ENCODE measurements at places on chromosomes 2 and 18. TPM values are rescaled to one million over a fixed set of nuclear protein-coding genes. Genes with fewer than 3 reads are reported as not detected.

DNA sequence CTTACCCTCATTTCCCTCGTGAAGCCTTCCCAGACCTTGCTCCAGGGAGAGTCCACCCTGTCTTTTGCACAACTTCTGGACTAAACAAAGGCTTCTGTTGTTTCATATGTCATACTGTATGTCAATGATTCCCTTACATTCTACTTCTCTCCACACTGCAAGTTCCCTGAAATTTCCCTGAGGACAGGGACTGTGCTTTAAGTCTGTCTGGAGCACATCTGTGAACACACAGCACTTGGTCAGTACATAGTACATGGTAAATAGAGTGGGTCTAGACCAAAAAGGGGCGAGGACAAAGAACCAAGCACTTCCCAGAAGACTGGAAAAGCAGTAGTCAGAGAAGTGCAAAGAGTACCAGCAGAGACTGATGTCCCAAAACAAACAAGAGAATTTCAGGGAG is 23.7 kb upstream of the IMPA2 start:
- no peak for DNase-seq

DNA sequence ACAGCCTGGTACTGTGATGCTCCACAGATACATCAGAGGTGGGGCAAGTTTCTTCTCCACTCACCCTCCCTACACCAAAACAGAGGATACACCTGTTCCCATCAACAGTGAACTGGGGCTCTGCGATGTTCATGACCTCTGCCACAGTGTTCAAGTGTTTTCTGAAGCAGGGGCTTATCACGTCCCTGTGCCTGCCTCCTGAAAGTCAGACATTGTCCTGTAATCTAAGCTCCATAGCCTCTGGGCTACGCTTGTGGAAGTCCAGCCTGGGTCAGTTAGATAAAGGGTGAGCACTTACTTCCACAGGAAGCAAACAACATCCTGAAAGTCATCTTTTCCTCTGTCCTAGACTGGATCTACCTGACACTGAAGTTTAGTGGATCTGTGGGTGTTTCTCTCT is 20.2 kb upstream of the MRO start:
- DNase-seq = no peak

DNA sequence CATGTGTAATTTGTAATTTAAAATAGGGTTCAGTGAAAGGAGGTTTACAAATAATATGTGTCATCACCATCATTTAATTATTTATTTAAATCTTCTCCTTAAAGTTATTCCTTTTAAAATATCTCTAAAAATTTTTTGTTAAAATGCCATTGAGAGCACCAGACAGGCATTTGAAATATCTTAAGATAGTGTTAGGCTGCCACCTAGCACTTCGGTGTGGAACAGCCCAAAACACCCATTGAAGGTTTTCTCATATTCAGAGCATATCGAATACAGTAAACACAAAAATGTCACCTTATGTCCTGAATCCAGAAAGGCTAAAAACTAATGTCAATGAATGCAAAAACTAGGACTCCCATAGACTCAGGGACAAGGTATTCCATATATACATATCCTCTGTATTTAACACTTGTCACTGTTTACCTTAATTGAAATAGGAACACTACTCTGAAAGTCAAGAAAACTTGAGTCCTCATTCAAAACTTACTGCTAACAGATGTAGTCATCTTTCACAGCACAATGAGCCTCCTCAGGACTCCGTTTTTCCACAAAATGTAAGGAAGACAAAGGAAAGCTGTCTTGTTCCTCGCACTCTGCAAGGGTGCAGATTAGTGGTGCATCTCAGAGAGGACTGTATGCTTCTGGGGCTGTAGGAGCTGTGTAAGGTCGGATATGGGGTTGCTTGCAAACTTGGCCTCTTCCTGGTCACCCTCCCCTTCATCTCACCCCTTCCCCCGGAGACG is 329.5 kb downstream of the PAX3 start:
- peak; percentile 25 for DNase-seq

AQP12B gene
- total RNA-seq = 392 TPM

ADGRF3 gene
- total RNA-seq = not detected

DNA sequence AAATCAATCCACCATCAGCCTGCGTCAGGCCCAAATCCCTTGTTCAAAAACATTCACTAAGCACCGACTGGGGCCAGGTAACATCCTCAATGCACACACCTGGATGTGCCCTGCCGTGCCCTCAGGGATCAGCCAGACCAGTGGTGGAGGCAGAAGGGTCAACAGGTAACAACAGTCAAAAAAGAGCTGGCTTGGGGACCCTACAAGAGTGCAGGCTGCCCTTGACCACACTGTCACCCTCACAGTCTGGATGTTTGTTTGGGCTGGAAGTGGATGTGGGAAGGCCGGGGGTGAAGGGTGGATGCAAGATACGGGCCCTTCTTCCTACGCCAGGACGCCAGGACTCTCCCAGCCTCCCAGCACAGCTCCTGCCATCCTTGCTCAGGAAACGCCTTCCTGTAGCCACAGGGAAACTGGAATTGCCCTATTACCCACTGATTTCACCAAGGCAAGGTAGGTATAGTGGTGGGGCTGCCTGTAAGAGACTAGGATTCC is 2.7 kb downstream of the BIN1 start:
- no peak for DNase-seq

- DNase-seq = no peak
These were observed 6.6 kb downstream of the ARHGAP25 start for GRCh38 chr2:68741238-68741637.

ALLC gene
- not detected for total RNA-seq

DNA sequence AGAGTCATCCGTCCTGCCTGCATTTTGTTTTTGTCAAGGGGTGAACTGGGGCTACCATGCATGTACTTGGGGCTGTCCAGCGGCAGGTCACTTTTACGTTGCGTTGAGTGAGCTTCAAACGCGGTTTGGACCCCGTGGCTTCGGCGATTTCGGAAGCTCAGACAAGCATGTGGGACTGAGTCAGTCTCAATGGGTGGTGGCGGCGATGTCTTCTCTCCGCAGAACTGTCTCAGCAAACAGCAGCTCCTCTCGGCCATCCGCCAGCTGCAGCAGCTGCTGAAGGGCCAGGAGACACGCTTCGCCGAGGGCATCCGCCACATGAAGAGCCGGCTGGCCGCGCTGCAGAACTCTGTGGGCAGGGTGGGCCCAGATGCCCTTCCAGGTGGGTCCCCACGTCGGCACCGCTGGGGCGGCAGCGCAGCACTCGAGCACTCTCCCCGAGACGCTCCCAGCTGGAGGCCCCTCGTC is 21.3 kb downstream of the FBLN7 start:
- no peak for DNase-seq

DNA sequence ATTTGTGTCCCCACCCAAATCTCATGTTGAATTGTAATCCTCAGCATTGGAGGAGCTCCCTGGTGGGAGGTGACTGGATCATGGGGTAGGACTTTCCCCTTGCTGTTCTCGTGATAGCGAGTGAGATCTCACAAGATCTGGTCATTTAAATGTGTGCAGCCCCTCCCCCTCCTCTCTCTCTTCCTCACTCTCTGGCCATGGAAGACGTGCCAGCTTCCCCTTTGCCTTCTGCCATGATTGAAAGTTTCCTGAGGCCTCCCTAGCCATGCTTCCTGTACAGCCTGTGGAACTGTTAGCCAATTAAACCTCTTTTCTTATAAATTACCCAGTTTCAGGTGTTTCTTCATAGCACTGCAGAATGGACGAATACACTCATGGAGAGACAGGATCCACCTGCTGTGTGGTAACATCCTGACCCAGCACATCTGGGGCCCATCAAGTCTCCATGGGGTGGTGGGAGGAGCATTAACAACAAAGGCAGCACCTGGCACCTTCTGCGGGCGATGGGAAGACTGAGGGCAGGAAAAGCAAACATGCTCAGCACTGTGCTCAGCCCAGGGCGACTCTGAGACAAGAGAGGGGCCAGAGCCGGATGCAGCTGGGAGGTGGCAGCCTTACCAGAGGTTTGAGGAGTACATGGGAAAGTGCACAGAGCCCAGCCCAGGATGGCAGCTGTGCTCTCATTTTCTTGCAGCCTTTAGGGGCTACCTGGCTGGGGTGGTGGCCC is 16.2 kb upstream of the ALPP start:
- DNase-seq = no peak

GRCh38 chr2:51510303-51510702 is 478.4 kb upstream of the NRXN1 start:
- DNase-seq = no peak

UGT1A7 gene
- total RNA-seq = not detected

- no peak for DNase-seq
These were observed 7.5 kb downstream of the ADCY3 start for GRCh38 chr2:24912523-24912922.

- DNase-seq = no peak
These were observed 95.1 kb upstream of the CCBE1 start for GRCh38 chr18:59792353-59792752.

DNA sequence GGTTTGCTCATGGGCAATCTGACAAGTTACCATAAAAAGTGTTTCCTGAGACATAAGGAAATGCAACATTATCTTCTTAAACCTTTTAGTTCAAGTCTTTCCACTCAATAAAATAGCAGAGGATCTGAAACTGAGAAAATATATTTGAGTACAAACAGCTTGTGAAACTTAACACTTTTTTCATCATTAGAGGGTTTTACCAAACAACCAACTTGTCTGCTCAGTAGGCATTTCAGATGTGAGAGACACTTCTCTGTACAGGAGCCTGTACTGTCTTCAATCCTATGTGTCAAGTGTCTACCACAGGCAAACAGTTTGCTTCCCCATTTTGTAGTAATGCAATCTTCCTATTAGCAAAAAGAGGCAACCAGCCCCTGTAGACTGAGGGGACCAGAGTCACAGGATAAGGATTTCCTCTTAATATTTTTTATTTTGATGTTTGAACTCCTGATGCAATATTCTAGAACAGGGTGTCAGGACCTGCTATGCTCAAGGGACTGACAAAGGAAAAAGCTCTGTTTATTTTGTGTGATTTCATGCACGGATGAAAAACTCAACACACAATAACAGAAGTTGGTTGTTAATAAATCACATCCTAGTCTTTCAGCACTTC is 159.1 kb upstream of the LHCGR start:
- no peak for DNase-seq

DNA sequence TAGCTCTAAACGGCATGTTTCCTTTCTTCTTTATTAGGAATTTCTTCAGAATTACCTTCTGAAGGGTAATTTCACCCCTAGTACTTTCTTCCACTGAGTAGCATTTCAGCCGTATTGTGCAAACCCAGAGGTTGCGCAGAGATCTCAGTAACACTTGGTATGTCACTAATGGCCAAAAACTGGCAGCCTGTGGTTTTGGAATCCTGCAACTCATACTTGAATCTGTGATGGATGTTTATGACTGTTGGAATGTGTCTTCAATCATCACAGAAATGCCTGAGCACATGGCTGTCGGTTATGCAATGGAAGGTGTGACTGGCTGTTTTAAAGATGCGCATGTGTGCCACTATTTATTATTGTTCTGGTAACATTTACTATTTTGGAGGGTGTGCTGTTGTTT is 100.0 kb downstream of the COLEC12 start:
- no peak for DNase-seq

DNA sequence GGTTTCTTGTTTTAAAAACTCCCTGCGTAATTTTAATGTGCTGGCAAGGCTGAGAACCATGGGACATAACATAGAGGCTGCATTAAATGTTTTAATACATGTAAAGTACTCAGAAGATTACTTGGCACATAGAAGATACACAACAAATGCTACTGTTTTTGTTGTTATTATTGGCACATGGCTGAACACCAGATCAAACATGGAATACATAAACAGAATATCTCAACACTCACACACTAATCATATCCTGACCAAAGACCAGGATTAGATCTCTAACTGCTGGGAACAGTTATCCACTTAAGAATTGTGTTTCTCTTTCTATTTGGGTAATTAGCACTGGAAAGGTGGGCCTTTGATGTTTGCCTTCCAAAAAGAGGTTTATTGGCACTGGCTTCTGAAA is 69.3 kb downstream of the KCNE4 start:
- no peak for DNase-seq

DNA sequence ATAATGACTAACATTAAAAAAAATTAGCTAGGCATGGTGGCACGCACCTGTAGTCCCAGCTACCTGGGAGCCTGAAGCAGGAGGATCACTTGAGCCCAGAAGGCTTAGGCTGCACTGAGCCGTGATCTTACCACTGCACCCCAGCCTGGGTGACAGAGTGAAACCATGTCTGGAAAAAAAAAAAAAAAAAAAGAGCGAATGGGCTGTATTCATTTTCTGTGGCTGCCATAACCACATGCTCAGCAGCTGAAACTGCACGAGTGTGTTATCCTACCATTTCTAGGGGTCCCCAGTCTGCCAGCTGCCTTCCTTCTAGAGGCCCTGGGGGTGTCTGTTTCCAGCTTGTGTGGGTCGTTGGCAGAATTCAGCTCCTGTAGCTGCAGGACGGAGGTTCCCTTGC is 247.8 kb downstream of the EIPR1 start:
- no peak for DNase-seq

ACTG2 gene
- total RNA-seq = 1.3 TPM

GRCh38 chr18:13112982-13113381 is 105.6 kb upstream of the LDLRAD4 start:
- DNase-seq = peak; percentile 66

AFF3 gene
- total RNA-seq = 0.99 TPM

LCT gene
- total RNA-seq = not detected

- DNase-seq = peak; percentile 16
These were observed 39.6 kb downstream of the EMX1 start for GRCh38 chr2:72956936-72957335.

DNA sequence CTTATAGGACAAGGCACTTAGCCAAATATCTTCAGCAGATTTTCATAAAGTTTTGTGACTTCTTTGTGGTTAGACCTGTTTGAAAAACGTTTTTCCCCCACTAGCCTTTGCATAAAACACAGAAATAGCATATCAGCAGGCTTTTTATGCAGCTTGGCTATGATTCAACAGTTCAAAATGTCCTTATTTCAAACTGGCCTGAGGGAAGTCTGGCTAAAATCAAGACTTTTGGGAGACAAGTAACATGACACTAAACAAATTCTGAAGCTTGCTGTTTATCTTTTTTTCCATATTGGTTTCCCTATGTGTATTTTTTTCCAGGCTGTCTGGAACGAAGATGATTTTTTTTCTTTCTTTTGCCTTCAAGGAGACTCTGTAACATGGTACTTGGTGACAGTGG is 95.1 kb upstream of the L3MBTL4 start:
- no peak for DNase-seq

DNA sequence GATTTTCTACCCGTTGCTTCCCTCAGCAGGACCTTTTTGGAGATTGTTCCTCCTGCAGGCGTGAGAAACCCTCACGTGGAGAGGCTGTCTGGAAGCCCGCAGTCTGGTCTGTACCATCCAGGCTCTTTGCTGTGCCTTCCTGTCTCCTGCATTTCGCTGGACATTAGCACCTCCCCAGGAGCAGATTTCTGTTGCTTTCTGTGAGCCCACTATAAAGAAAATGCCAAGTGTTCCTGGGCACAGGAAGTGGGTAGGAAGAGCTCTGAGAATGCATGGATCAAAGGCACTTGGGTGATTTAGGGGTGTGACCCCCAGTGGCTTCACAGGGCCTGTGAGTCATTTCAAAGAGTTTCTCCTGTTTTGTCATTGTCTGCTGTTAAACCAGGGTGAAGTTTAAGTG is 27.3 kb downstream of the SPTBN1 start:
- DNase-seq = no peak

DNA sequence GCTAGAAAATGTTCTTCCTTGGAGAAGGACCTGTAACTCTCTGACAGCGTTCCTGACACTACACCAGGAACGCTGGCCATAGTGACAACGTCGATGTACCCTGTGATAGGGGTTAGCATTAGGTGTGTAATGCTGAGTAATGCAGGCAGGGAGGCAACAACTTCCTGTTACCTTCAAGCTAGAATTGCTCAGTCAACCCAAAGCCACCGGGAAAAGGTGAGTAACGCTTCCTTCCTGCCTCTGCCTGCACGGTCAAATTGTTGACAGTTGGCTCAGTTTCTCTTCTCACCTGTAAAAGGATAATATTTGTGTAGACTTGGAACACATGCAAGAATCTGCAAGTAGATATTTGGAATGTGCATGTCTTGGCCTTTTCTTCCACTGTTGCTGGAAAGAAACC is 12.7 kb downstream of the FAM110C start:
- peak; percentile 30 for DNase-seq
